ENCODE measurements at places on chromosomes 12 and 14. TPM values are rescaled to one million over a fixed set of nuclear protein-coding genes. Genes with fewer than 3 reads are reported as not detected.

Gene KRT78
- not detected for total RNA-seq

Gene SLC25A21
- 0.12 TPM for total RNA-seq

Gene KRT6C
- total RNA-seq: not detected

Gene RDH12
- not detected for total RNA-seq

Gene DENND5B
- total RNA-seq: 43.7 TPM

DNA sequence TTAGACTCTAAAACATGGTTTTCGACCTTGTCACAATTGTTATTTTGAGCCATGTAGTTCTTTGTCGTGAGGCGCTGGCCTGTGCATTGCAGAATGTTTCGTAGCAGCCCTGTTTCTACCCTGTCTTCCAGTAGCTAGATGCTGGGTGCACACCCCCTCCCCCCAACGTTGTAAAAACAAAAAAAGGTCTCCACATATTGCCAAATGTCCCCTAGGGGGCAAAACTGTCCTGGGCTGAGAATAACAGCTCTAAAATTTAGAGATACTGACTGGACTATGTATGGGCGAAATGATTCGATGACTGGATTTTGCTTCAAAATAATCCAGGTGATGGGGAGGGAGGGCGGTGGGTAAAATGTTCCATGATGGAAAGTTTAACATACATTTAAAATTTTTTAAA lies 126.1 kb upstream of the FUT8 start:
- no peak for DNase-seq

DNA sequence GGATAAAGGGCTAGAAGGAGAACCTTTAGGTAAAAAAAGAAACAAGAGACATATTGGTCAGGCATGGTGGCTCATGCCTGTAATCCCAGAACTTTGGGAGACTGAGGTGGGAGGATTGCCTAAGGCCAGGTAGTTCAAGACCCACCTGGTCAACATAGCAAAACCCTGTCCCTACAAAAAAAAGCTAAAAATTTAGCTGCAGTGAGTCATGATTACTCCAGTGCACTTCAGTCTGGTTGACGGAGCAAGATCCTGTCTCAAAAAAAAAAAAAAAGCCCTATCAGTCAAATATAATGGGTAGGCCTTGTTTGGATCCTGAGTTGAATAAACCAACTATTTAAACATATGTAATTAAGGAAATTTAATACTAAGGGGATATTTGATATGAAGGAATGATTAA lies 54.2 kb downstream of the PPP1R36 start:
- DNase-seq: no peak

GRCh38 chr14:99330316-99331240 lies 58.6 kb upstream of the BCL11B start:
- DNase-seq: no peak

DNA sequence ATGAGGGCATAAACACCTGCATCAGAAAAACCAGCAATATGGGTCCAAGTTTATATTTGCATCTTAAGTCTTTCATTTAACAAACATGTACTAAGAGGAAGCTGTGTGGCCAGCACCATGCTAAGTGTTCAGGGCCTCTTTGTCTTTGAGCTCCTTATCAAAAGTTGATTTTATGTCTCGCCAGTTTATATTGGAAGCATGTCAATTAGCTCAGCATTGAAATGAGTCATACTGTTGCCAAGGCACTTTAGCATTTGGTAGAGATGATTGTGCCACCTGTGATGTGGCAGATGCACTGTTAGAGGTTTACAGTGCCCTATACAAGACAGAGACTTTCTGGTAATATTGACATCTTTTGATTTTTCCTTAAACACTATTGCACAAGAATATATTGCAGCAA lies 68.5 kb downstream of the BHLHE41 start:
- DNase-seq: no peak

- no peak for DNase-seq
Measured at GRCh38 chr12:80412343-80412953, 31.6 kb upstream of the PTPRQ start.

DNA sequence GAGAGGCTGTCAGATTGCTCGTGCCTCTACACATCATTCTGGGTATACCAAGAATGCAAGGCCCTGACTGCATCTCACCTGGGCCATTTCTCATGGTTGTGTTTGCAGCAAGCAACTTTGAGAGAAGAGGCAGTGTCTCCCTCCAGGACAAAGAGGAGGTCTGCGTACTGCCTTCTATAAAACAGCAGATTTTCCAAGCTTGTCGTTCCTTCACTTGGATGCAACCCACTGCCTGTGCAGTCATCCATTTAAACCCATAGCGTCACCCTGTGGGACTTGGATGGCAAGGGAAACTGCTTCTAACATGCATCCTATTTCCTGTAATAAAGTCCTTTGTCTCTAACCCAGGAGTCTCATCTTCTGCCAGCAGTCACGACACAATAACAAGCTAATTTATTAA lies 1.3 kb downstream of the POMT2 start:
- DNase-seq: no peak

DNA sequence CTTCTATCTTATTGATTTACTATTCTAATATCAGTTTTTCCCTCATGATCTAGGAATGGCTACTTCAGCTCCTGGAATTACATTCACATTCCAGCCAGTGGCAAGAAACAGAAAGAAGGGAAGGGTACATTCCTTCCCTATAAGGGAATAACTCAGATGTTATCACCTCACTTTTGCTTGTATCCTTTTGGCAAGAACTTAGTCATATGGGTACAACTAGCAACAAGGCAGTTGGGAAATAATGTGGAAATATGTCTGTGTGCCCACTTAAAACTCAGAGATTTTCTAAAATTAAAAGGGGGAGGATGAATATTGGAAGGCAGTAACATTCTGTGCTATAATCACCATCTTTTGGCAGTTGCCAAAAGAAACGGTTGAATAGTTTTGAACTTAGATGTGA lies 85.6 kb downstream of the MSRB3 start:
- DNase-seq: no peak

- DNase-seq: no peak
Measured at GRCh38 chr14:33406766-33407165, 468.1 kb downstream of the NPAS3 start.

Measured in heart left ventricle (tissue), 16 donors.